A549 treated with Mapracorat at 1 μM for 4 hours (cell line): ENCODE measurements at places on chromosomes 16 and 17. TPM values are rescaled to one million over a fixed set of nuclear protein-coding genes. Genes with fewer than 3 reads are reported as not detected.

UBE2I gene
- total RNA-seq, result 154 to 191 TPM (median 162 TPM) in 5 replicates

KRTAP1-5 gene
- not detected in 5 replicates for total RNA-seq

KRTAP4-3 gene
- not detected in 5 replicates for total RNA-seq

PLD6 gene
- total RNA-seq, result 5.9 to 8.4 TPM (median 6.7 TPM) in 5 replicates
